Astrocyte (in vitro differentiated cells and primary cell): ENCODE measurements at places on chromosomes 13 and 19. TPM values are rescaled to one million over a fixed set of nuclear protein-coding genes. Genes with fewer than 3 reads are reported as not detected.

The GPR4 gene
- total RNA-seq, result 0.14 and 0.30 TPM in 2 replicates

DNA sequence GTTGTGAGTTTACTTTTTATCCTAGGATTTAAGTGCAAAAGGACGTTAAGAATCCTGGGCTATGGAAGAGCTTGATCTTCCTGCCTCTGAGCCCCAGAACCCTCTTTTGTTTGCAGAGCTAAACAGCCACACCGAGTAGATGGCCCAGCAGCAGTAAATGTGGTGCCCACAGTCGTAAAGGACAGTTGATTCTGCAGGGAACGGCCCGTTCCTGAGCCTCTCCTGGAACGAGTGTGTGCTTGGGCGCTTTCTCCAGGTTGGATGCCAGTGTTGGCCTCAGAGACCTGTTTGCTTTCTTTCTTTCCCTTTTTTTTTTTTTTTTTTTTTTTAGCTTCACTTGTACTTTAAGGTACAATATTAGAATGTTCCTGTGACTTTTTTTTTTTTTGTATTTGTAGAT, 41.7 kb downstream of the SPATA13 start:
- no peak for DNase-seq

DNA sequence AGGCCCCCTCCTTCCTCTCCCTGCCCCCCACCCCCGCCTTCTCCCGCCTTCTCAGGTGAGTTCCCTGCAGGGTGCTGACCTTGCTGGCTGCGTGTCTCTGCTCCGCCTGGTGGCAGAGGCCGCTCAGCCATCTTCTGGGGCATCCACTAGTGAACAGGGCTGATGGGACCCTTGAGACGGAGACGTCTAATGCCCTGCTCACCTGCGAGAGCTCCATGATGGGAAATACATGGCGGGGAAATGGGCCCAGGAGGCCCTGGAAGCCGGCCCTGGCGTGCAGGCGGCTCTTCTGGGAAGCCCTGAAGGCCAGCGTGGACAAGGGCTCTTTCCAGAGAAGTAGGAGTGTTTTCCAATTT, 15.2 kb upstream of the F7 start:
- no peak for DNase-seq

- no peak for DNase-seq
Measured at GRCh38 chr13:23584275-23584674, 14.1 kb downstream of the TNFRSF19 start.
